Activated naive CD4-positive, alpha-beta T cell treated with anti-CD3 and anti-CD28 coated beads, Interleukin-2, amount 50 U/mL, for 16 hours (primary cell): ENCODE measurements at places on chromosomes 6 and 20.

GRCh38 chr6:82959385-82959941 is 106.2 kb downstream of the UBE3D start:
- no peak for DNase-seq

DNA sequence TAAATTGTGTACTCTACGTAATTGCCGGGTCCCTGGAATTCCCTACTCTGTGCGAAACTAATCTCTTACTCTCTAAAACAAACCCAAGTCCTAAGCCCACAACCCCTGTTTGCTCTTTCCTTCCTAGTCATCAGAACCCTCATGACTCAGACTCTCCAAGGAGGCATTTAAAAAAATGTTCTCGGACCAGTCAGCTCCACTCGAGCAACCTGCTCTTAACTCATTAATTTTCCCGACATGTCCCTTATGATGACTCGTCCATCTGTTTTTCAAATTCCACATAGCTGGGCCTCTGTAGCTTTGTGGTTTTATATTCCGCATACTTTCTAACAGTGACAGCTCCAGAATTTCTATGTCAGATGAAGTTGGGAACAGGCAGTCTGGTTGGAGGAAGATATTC is 2.6 kb upstream of the MUC22 start:
- no peak for DNase-seq

DNA sequence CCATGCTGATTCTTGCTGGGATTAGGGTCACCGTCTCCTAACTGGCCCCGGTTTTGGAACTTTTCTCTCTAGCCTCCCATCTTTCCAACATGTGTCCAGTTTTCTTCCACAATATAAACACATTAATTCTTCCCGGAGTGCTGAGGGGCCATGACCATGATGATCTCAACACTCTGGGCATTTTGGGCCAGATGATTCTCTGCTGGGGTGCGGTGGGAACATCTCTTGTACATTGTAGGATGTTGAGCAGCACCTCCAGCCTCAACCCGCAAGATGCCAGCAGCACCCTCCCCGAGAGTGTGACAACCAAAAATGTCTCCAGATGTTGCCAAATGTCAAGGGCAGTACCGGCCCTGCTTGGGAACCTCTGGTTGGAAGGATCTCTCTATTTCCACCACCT is 164.8 kb downstream of the TFAP2C start:
- no peak for DNase-seq

GRCh38 chr6:136506124-136506799 is 44.0 kb downstream of the MAP7 start:
- DNase-seq = no peak
